ENCODE measurements at places on chromosomes 16 and 17.

- DNase-seq, result no peak
Observed at GRCh38 chr17:58325976-58326468, 2.6 kb downstream of the TSPOAP1 start.

DNA sequence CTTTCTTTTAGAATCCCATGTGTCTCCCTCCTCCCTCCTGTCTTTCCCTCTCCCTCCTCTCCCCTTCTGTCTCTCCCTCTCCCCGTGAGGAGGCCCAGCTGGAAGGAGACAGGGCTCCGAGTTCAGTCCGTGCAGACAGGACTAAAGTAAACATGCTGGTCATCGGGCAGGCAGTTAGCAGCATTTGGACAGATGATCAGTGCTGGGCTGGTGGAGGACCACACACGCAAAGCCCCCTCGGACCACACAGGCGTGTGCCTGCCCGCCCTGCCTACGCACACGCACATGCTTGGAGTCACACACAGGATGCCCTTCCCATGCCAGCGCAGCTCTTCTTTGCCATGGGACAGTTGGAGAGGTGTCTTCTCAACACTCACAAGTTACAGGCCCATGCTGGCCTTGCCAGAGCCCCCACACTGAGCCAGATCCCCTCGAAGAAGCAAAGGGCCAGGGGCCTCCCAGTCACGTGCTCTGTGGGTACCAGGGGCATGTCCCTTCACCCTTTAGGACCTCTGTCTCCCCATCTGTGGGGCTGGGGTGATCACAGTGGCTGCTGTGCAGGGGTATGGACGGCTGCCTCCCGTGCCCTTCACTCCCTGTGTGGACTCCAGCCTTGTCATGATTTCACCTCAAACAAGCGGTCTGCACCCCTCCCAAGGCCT is 215.7 kb upstream of the FOXF1 start:
- no peak for DNase-seq

- no peak for DNase-seq
Observed at GRCh38 chr16:10988879-10989278, 44.5 kb downstream of the CLEC16A start.

- no peak for DNase-seq
Observed at GRCh38 chr17:13332207-13332606, 269.5 kb downstream of the HS3ST3A1 start.

- no peak for DNase-seq
Observed at GRCh38 chr16:8849411-8850011, 19.3 kb downstream of the CARHSP1 start.

DNA sequence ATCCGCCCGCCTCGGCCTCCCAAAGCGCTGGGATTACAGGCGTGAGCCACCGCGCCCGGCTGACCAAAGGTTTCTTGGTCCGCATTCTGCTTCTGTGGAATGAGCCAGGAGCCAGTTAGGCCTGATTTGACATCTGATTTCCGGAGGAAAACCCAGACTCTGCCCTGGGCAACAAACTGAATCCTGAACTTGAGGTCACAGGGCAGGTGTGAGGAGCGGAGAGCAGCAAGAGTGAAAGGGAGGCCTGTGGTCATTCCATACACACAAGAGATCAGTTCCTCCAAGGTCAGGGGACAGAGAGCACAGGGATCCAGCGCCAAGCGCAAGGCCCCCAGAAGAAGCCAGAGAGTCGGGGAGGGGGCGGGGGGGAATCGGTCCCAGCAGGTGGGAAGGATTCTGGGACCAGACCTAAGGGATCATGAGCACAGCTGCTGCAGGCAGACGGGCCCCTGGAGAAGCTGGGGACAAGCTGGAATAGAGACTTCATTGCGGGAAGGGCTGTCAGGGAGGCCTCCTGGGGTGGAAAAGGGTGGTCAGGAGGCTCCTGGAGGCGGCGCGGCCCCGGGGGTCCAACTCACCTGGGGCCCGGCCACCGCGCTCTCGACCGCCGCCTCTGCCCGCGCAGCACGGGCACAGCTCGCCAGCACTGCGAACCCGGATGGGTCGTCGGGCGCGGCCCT is 436 bp downstream of the SHPK start:
- no peak for DNase-seq

DNA sequence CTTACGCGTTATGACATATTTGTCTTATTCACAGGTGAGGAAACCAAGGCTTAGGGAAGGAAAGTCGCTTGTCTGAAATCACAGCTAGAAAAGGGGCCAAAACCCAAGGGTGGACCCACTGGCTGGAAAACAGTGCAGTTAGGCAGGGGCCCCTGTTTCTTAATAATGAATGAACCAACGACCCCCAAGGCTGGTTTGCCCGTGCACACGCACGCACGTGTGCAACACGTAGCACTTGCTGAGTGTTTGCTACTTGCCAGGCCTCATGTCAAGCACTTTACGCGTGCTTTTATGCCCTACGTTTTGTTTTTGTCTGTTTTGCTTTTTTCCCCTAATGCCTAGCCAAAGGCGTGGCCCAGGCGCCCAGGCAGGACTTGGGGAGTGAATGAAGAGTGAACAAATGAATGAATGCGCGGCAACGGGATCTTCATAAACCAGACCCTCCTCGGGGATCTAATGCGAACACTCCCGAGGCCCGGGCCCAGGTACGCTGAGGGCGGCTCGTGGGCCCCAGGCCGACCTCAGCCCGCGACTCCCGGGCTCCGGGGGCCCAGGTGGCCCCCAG is 571 bp upstream of the USP10 start:
- DNase-seq, result peak; percentile 5

- no peak for DNase-seq
Observed at GRCh38 chr17:29760279-29761039, 137.7 kb upstream of the CORO6 start.

DNA sequence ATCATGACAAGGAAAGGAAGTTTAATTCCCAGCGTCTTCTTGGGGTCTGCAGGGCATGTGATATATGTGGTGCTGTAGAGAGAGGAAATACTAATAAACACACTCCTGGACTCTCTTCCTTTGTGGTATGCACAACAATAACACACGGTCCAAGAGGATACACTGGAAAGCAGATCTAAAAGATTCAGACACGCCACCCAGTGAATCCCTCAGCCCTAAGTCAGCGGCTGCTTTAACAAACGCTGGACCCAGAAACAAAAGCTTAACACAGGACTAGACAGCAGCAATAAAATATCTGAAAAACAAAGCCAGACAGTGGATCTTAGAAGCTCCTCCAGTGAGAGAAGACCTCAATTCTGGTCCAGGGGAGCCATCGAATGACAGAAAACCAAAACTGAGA is 13.1 kb downstream of the CFAP20 start:
- DNase-seq, result no peak

DNA sequence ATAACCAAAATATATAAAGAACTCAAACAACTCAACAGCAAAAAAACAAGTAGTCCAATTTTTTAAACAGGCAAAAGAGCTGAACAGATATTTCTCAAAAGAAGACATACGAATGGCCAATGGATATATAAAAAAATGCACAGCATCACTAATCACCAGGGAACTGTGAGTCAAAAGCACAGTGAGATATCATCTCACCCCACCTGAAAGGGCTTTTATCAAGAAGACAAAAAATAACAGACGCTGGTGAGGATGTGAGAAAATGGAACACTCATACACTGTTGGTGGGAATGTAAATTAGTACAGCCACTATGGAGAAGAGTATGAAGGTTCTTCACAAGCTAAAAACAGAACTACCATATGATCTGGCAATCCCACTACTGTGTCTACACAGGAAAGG is 7.4 kb downstream of the XYLT1 start:
- no peak for DNase-seq

GRCh38 chr17:34412965-34413441 is 50.0 kb upstream of the CCL1 start:
- DNase-seq, result no peak

DNA sequence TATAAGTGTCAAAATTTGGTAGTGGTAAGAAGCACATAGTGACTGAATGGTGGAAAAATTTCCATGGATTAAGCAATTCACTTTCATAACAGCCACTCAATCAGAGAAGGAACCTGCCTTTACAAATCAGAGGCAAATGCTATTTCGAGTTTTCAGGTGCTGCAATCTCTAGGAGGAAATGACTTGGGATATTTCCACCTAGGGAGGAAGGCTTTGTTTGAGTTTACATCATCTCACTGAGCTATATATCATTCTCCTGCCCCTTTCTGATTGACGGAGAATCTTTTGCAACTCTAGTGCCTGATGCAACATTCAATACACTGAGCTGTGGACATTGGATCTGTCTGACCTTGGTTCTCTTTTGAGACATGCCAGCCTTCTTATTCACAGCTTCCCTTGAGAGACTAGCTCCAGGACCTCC is 26.3 kb downstream of the MARCHF10 start:
- no peak for DNase-seq

- DNase-seq, result peak; percentile 43
Observed at GRCh38 chr16:65178151-65178550, 56.3 kb upstream of the CDH11 start.

GRCh38 chr16:58119509-58119845 is 9.7 kb downstream of the CFAP20 start:
- DNase-seq, result no peak

GRCh38 chr17:60586288-60586974 is 13.6 kb upstream of the PPM1D start:
- no peak for DNase-seq

DNA sequence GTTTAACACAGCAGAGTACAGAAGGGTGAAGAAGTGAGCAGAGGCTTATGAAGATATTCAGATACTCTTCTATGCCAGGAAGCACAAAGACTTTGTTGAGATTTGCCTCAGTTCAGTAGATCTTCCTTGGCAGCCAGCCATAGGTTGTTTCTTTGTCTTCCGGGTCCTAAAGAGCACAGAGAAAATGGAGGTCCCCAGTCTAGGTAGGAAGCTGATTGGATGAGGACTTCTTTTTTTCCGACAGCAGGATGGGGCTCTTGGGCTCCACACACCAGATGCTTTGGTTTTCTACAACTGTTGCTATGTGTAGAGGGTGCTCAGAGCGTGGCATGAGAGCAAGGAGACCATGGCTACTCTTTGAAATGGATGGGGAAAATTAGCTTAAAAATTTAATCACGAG is 8.3 kb upstream of the CDC6 start:
- no peak for DNase-seq

- DNase-seq, result peak; percentile 78
Observed at GRCh38 chr17:30363715-30364202, 15.0 kb upstream of the CPD start.

DNA sequence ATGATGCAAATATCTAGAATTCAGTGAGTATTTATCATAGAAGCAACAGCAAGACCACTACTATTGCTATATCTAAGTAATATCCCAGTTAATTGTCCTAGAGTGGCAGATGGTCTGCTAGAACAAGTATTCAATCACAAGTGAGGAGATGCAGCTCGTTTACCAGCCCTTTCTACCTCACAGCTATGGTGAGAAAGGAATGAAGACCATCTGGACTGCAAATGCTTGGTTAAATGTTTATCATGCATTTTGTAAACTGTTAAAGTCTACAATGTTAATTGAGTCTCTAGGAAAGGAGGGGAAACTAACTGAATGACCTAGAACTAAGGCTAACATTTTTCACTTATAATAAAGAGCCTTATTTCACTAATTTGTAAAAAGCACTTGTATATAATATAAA is 52.5 kb downstream of the CNOT1 start:
- no peak for DNase-seq

DNA sequence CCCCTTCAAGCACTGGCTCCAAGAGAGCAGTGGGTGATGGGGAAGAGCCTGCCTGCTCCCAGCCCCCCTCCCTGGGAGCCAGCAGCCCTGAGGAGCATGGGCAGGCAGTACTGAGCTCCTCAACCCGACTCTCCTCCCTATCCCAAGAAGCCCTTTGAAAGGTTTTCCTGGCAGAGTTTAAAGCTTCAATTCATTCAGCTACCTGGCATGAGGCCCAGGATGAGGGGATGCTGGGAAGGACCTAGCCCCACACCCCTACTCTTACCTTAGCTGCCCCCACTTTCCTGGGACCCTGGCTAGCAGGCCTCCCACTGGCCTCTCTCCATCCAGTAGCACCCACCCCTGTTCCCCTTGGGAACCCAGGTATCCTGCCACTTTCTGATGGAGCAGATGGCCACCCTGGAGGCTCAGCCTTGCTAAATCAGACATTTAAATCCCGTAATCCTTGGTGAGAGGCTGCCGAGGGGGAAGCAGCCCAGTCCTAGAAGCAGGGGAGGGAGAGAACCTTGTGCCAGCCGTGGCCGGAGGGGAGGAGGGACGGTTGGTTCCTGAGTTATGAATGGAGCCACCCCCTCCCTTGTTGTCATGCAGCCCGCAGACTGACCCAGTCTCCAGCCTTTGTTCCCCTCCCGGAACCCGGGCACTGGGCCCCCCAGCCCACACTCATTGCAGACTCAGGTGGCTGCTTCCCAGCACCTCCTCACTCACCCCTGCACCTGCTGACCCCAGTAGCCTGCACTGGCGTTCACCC is 17.1 kb downstream of the ATP1B2 start:
- DNase-seq, result no peak

GRCh38 chr17:22600644-22601298 is 908.4 kb downstream of the KCNJ18 start:
- no peak for DNase-seq

DNA sequence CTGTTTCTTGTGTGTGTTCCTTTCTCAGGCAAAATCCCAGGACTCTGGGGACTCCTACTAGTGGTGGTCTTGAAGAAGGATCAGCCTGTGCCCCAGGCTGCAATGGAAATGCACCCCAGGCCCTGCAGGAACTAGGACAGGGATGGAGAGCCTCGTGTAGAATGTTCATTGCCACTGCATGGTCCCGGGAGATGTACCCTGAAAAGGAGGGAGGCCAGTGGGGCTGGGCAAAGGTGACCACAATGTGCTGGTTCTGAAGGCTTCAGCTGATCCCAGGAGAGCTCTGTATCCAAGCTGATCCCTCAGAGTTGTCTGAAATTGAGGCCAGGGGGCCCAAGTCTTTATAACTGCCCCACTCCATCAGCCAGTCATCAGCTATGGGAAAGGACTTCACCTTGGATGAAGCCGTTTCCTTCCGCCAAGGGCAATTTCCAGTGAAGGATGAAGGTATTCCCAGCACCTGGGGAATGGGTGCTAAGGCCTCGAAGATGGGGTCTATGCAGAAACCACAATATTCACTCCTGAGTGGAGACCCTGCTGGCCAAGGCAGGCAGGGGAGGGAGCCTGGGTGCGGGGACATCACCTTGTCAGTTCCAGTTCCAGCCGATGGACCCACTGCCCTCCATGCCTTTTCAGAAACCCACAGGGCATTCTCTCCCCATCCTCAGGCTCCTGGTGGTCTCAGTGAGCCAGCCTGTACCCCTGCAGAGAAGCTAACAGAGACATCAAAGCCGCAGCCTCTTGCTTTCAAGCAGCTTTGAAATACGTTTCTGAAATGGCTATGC is 59.9 kb upstream of the CDH5 start:
- DNase-seq, result no peak

DNA sequence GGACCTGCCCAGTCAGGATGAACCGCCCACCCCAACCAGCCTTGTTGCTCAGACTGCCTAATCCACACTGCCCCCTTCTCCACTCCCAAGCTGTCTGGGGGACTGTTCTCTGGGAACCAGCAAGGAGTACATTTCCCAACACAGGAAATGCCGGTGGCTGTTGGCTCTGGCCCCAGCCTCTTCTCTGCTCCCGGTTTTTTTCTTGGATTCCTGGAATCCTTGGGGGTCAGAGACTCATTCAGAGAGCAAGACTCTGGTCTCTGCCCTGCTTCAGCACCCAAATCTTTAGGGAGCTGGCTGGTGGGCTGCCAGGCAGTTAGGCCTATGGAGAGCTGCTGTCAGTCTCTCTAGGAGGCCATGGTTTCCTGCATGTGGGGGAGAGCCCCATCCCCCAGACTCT is 10.8 kb upstream of the MTMR4 start:
- peak; percentile 12 for DNase-seq

- DNase-seq, result no peak
Observed at GRCh38 chr17:17080781-17081180, 38.5 kb downstream of the MPRIP start.

GRCh38 chr17:48568499-48569239 is 9.5 kb downstream of the HOXB4 start:
- no peak for DNase-seq
